ENCODE measurements at places on chromosomes 3 and 15.
A peak's percentile ranks its signal among the peaks of the same experiment; 100 is the strongest.

GRCh38 chr3:39279745-39280517, at the start of gene CX3CR1:
TSS of gene CX3CR1 (minus strand) at chr3:39280036. CDS start at chr3:39266509, 13,527 bp downstream.
- no peak for DNase-seq

GRCh38 chr3:38985581-38985980, 66.2 kb downstream of the SCN11A start:
- no peak for DNase-seq

- DNase-seq = no peak
These were observed 23.7 kb downstream of the PDZRN3 start for GRCh38 chr3:73601011-73601410.

DNA sequence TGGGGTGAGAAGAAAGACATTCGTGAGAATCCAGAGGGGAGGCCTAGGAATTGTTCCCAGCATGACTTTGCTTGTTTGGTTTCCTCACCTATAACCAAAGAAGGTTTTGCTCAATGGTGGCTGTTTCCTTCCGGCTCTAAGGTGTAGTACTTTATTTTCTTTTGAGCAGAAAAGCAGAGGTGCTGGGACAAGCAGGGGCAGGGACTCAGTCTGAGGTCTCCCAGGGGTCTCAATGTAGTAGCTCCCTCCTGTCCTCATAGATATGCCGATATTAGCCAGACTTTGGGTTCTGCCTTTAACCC, 41.6 kb downstream of the ZBTB38 start:
- DNase-seq = no peak

DNA sequence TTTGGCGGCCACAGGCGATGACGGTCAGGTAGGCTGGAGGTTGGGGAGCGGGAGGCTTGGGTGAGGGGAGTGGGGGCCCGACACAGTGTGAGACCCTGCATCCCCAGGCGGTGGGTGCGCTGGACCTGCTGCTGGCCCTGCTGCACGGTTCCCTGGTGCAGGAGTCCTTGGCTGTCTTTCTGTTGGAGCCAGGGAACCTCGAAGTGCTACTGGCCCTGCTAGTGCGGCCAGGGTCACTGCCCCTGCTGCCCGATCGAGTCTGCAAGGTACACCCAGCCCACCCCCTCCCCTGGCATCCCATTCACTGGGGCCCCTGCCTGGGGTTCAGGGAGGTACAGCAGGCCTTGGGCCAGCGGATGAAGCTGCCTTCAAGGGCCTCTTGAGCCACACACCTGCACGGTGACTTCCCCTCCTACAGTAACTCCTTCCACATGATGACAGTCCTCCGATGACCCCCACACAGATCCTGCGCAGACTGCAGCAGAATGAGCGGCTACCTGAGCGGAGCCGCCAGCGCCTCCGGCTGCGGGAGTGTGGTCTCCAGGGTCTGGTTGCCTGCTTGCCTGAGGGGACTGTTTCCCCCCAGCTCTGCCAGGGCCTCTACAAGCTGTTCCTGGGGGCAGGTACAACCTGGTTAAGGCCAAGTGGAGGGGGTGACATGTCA, 19.5 kb downstream of the NBEAL2 start:
- no peak for DNase-seq

DNA sequence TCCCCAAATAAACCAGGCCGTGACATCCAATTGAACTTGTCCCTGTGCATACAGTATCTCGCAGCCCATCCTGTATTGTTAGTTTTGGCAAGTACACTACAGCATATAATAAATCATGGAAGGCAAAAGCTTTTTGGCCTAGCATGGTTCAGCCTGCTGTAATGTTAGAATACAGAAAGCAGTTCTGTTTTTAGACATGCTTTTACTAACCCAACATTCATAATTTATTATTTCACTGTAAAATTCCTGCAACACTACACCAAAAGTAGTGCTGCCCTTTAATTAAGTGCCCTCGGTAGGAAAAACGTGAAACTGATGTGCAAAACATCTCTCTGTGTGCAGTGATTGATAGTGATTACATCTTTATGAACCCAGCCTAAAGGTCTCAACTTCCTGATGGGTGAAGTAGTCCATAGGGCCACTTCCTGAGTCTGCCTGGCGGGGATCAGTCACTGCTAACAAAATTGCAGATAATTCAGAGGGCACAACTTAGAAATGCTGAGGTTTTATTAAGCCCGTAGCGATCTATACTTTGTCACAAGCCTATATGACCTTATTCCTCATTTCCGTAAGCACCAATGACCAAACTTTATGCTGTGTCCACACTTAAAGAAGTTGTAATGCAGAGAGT, 227.8 kb downstream of the CDIN1 start:
- DNase-seq = no peak

DNA sequence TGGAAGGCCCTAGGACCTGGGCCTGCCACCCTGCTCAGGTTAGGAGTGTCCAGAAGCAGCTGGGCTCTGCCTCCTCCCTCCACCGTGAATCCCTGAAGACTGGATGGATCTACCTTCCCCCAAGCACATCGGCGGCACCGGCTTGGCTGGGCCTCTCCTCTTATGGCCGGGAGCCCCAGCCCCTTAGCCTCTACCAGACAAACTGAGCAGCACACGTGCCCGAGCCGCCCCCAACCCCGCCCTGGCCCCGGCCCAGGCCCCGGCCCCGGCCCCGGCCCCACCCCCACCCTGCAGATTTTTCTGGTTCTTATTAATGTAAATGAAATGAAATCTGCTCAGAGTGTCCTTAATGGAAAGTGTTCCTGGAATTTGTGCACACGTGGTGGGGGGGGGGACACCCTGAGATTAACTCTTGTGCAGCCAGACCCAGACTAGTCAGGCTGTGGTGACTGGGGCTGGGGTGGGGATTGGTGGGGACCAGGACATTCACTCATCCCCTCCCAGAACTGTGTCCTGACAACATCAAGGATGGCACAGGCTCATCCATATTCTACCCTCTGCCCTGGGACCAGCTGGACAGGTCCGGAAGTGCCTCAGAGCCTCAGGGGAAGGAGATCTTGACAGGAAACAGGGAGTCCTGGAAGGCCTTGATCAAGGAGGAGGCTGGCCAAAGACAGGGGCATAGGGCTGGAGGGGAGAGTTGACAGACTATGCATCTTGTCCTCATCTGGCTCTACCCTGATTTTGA, 30.9 kb upstream of the SEMA3F start:
- no peak for DNase-seq

DNA sequence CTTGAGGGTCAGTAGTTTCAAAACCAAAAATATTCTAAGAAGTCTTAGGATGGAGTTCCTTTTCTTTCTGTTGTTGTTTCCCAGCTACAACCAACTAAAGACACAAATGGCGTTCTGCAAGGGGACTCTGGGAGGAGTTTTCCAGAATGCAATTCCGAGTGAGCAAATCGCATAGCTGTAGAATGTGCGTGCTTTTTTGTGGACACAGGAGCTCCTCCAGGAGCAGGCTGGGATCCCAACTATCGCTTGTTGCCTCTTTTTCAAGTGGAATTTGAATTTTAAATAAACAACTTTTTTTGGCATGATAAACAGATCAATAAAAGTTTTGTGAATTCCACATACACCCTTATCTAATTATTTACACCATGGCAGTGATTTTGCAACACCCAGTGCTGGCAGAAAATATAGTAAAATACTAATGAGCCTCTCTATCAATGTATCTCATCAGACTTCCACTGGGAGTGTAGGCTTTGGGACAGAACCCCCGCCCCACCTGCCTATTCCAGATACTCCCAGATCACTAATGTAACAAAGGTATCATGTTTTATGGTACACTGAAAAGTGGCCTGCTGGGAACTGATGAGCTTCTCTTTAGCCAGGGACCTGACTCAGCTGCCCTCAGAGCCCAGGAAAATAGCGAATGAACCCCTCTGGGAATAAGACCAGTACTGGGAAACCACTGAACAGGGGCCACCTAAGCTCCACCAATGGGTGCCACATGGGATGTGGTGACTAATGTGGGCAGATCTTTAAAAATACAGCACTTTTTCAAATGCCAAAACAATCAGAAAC, 66.4 kb downstream of the LMCD1 start:
- DNase-seq = no peak

DNA sequence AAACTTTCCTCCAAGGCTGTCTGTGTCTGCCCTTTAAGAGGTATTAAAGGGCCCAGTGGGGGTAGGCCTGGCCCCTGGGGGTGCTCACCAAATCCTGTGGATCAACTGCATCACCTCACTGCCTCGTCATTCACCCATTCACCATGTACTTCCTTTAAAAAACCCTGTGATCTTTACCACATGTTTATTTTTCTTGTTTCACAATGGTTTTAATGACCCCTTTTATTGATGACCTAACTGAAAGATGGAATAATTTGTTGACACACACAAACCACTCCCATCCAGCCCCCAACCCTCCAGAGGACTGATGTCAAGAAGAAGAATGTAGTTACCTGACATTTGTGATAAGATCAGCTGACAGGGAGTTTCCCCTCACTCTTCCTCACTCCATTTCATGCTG, 40.8 kb downstream of the KCNAB1 start:
- no peak for DNase-seq

DNA sequence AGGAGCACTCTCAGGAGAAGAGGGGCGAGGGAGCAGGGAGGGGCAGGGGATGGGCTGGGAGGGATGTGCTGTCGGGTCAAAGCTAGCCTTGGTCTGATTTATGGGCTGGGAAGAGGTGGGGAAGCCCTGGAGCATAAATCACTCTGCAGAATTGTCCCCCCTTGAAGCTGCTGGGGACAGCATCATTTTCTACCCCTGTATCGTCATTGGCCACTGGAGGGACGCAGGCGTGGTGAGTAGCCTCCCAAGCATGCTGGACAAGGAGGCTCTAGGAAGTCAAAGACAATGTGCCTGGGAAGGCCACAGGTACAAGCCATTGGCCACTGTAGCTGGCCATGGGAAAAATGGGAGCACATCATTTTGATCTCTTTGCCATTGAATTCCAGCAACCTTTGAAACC, 175.5 kb upstream of the CTDSPL start:
- no peak for DNase-seq

DNA sequence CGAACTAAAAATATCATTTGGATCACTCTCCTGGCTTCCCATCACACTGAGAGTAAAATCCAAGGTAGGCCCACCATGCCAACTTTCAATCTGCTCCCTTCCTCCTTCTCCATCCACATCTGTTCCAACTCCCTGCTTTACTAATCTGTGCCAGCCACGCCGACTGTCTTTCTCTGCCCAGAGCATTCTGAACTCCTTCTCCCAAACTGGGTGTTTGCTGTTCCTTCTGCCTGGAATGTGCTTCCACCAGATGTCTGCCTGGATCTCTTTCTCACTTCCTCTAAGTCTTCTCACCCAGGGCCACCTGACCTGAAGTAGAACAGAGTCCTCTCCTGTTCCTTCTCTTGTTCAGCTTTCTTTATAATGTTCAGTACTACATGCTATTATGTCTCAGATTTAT, 5.6 kb upstream of the ARL8B start:
- no peak for DNase-seq

DNA sequence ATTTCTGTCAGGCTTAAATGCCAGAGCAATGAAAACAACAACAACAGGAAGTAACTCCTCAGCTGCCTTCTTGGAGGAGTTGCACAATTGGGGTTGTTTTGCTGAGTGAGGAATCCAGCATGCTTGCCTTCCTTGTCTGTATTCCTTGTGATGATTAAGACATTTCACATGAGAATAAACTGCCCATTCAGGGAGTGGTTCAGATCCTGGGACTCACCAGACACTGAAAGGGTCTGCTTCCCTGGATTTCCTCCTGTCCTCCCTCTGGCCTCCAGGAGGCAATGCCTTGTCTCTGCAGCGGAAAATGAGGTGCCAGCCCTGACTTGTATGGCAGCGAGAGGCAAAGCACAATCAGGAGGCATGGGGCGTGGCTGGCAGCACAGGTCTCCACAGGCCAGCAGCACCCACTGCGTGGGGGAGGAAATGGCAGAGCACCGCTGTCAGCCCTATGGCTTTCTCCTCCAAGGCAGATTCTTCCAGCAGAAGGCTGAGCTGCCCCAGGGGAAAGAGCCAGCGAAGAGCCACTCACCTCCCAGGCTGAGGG, 41.5 kb downstream of the RBP2 start:
- no peak for DNase-seq

- no peak for DNase-seq
These were observed 88.3 kb upstream of the CTNNB1 start for GRCh38 chr3:41111011-41111410.

- DNase-seq = peak; percentile 16
These were observed 13.3 kb downstream of the ITGA11 start for GRCh38 chr15:68418611-68419161.

DNA sequence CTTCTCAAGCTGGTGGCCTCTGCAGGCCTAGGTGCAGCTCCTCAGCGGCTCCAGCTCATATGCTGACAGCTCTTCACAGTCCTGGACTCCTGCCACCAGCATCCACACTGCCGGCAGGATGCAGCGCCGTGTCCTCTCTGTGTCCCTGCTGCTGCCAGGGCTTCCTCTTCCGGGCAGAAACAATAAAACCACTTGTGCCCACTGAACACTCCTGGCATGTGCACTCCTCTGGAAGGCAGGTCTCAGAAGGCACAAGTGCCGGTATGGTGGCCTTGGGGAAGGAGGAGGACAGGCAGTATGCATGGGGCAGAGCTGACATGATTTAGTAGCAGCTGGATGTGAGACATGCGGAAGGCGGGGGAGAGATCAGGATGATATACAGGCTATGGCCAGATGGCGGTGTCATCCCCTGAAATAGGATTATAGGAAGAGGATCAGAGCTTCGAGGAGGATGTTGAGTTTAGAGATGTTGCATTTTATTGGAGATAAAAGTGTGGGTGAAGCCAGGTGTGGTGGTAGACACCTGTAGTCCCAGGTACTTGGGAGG, 7.5 kb upstream of the MAN2A2 start:
- no peak for DNase-seq

GRCh38 chr15:74788042-74788682, 6.3 kb downstream of the CSK start:
- DNase-seq = no peak

DNA sequence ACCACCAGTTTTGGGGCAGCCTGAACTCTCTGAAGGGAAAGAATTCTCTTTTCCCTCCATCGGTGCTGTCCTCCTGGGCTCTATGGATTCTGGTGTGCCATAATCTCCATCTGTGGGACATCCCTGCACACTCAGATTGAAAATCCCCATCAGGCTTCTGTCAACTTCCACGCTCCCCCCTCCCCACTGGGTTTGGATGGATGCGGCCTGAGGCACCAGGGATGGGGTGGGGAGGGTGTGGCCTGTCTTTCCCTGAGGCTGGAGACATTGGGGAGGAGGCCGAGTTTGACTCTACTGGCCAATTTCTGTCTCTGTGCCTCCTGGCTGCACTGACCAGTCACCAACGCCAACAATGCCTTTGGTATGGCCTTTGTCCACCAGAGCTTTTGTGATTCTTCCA, 16.3 kb upstream of the FBLN2 start:
- DNase-seq = no peak

DNA sequence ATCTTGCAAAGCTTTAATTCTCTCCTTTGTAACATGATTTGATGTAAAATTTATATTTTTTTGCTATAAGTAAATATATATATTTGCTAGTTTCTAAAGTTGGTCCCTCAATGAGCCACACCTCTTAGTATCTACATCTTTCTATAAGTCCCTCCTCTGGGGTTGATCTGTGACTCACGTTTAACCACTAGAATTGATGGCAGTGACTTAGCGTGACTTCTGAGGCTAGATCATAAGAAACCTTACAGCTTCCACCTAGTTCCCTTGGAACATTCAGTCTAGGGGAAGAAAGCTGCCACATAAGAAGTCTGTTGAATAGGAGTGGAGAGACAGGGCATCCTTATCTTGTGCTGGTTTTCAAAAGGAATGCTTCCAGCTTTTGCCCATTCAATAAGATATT, 56.6 kb upstream of the TNIK start:
- DNase-seq = no peak

All from NCI-H1105 treated with DMSO at 0.1 percent for 48 hours (cell line).